ENCODE measurements at places on chromosomes 6 and 20.

GRCh38 chr6:160035693-160036330 lies 66.9 kb downstream of the IGF2R start:
- DNase-seq = no peak

GRCh38 chr6:169406034-169406433 lies 152.4 kb upstream of the THBS2 start:
- DNase-seq = no peak

DNA sequence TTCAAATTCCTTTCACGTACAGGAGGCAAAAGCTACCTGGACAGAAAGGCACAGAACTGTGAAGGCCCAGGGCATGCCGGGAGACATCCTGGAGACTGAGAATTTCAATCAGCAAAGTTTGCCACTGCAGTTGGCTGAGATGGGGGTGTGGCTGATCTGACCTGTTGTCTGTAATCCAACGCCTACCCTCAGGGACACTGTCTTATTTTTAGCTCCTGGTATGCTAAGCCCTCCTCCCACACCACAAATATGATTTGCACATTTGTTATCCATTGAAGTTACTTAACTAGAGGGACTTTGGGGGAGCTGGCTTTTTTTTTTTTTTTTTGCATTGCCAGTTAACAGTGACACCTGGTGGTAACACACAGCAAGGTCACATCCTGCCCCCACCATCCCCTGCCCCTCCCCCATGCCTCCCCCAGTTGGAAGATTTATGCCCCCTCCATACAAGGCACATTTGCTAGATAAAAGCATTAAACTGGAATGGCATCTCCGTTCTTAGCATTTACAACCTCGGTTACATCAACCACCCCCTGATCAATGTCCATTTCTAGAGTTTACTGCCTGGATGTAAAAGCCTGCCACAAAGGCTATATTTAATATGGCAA lies 40.4 kb downstream of the TTI1 start:
- no peak for DNase-seq

DNA sequence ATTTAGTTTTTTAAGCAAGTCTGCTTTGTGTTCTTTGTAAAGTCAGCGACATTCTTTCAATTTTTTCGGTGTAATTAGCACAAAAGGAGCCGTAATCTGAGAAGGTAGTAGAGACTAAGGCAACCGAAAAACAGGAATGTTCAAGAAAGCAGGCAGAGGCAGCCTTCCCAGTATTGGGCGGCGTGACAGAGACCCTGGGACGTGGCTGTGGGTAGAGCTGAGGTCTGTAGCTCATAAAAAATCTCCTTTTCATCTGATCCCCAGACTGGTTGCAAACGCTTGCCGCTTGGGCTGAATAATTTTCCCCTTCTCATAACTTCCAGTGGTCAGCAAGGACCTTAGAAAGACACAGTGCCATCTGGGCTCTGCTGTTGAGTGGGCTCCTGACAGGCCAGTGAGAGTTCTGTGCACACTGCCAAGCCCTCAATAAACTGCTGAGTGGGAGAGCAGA lies 30.8 kb downstream of the GNAS start:
- DNase-seq = no peak

- DNase-seq = no peak
Measured at GRCh38 chr20:12354725-12355124, 437.0 kb downstream of the BTBD3 start.

- no peak for DNase-seq
Measured at GRCh38 chr20:22383156-22383555, 201.2 kb downstream of the FOXA2 start.

- no peak for DNase-seq
Measured at GRCh38 chr6:150928882-150929281, 63.4 kb downstream of the MTHFD1L start.

DNA sequence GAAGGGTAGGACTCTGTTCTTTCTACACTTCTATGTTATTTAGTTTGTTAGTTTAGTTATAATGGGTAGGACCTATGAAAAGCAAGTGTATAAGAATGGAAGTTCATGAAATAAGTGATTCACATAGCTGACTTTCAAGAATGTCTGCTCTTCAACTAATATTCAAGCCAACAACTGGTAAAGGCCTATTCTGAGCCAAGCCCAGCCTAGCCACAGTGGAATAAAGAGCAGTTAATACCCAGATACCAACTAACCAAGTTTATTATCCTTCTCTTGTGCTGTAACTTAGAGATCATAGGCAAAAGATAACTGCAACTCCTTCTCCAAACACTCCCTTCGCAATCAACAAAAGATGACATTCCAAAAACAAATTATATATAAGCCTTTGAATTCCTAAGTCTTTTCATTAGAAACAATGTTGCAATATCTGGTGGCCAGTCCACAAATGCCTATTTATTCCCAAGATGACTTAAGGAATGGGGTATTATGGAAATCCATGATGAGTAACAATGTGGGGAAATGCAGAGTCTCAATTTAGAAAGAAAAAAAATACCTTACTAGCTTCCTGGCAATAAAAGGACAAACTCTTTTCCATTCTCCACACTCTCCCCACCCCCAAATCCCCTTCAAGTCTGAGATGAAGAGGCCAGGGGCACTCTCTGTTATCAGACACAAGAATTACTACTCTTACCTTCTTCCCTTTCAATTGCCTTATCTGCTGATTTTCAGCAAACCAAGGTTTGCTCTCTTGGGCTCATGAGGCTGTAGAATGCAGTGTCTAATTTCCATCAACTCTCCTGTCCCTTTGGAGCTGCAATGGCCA lies 27.4 kb downstream of the BTBD9 start:
- no peak for DNase-seq

- no peak for DNase-seq
Measured at GRCh38 chr6:23704479-23705052, 421.4 kb upstream of the NRSN1 start.

DNA sequence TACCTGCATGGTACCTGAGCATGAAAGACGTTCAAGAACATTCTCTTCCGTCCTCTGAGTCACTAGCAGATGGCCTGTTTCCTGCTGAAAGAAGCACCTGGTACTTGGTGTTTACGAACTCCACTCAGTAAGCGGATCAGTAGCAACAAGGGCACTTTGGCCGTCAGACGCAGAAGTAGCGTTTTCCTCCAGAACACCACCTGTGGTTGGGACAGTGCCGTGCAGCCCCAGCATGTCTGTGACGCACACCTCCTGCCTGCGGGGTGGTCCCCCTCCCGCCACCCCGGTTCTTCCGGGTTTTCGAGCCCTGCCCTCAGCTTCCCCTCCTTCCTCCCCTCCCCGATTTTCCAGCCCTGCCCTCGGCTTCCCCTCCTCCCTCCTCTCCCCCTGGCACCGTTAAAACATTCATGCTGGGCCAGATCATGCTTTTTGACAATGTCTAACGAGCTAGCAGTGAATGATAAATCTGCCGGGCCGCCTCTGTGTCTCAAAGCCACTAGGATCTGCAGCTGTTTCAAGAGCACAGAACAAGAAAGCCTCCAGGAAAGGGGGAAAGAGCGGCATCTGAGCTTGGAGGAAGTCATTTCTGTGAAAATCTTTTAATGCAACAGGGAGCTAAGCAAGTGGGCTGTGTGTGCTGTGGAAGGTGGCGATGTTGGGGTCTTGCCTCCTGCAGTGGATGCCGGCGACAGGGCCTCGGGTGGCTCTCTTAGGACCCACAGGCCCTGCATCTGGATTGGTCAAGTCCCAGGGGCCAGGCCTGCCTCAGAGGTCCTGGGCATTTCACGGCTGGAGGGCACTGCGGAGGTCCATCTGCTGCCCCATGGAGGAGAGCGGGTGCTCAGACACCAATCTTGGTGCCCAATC lies 207.9 kb downstream of the ERMARD start:
- no peak for DNase-seq

- DNase-seq = no peak
Measured at GRCh38 chr6:50762798-50763197, 49.5 kb downstream of the TFAP2D start.

DNA sequence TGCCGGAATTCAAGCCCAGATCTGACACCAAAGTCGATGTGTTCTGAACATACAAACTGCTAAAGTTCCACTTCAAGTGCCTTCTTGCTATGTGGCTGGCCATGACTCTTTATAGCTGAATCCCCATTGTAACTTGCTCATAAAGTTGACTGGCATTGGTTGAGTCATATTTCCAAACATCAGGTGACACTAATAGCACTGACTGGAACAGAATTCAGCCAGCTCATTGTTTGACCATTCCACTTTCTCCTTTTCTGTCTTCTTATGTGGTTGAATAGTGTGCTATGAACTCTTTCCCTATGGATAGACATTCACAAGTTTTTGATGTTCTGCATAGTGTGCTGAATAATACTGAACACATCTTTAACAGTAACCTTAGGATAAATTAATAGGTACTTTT lies 266.2 kb upstream of the ZFP64 start:
- no peak for DNase-seq

- no peak for DNase-seq
Measured at GRCh38 chr6:128491610-128492206, 28.7 kb downstream of the PTPRK start.

DNA sequence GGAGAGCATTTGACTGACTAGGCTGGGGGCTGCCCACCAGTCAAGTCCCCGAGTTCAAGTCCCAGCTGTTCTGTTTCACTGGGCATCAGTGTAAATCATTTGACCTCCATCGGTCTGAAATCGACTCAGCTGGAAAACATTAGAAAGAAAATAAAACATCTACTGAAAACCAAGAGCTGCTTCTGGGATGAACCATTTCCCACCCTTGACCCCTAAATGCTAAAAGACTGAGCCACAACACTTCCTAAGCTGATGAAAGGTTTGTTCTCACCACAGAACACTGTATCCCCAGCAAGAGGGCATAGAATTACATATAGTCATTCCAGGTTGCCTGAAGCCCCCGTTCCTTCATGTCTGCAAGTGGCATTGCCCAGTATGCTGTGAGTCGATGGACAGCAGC lies 237.0 kb upstream of the TAB2 start:
- no peak for DNase-seq

DNA sequence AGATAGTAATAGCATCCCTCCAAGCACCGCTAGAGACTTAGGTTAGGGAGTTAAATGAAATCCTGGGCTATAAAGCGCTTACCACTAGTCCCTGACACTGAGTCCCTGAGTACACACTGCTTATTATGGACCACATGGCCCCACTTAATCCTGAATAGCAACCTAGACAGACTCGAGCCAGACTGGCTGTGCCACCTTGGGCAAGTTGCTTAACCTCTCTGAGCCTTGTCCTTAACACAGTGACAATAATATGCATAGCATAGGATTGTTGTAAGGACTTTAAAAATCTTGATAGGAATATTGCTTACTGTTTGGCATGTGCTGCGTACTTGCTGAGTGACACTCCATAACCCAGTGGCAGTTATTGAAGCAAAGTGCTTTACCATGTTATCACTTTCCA lies 125.6 kb upstream of the SASH1 start:
- no peak for DNase-seq

DNA sequence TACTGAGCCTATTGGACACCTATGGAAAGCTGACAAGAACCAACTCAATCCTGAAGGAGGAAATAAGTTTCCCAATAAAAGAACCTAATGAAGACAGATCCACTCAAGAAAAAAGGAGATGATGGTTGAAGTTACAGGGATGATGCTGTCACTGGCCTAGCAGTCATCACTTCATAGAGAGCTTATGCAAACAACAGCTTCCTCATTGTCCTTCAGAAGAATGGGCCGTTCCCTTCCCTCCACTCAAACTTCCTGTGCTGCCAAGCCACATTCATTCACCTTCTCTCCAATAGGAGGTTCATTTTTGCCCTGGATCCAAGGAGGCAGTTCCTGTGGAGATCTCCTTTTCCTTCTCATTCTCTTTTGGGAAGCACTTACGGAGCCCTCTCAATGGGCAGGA lies 13.8 kb upstream of the PM20D2 start:
- no peak for DNase-seq

GRCh38 chr20:61929561-61929960 lies 136.1 kb downstream of the TAF4 start:
- DNase-seq = no peak

- DNase-seq = no peak
Measured at GRCh38 chr6:142478117-142478516, 176.3 kb downstream of the ADGRG6 start.

DNA sequence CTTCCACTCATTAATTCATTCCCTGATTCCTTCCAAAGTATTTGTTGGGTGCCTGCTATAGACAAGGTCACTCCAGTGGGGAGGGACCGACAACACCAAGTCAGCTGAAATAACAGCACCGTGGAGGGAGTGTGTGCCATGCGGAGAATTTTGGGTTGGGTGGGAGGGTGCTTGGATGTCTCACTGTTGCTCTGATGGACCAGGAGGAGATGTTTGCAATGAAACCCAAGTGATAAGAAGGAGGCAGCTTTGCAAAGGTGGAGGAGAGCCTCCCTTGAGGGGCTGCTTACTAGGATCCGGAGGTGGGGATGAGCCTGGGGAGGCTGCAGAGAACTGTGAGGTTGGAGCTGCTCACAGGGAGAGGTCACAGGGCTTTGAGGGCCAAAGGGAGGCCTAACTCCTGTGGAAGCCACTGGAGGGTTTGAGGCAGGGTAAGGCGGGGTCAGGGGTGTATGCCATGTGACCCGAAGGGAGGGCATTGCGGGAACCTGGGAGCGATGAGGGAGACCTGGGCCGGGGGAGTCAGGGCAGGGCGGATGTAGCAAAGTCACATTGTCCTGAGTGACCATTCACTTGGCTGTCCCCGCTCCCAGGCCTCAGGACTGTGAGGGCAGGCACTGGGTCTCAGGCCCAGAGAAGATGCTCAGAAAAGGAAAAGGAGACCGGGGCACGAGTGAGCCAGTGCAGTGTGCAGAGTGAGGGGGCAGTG lies 124.5 kb downstream of the PHACTR3 start:
- DNase-seq = no peak

DNA sequence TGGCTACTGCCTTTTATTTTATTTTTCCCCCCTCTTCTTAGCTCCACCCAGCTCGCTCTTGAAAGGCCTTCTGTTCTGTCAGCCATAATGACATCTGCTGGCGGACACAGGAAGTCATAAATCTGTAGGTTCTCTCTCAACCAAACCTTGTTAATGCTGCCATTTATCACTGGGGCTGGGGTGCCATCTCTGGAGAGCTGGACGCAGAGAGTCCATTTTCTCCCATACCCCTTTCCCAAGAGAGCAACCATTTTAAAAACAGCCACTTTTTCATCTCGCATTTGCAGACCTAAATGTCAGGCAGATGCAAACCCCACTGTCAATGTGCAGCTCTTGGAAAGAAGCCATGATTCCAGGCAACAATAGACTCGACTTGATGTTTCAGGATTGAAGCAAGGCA lies 13.0 kb upstream of the TSHZ2 start:
- DNase-seq = no peak

DNA sequence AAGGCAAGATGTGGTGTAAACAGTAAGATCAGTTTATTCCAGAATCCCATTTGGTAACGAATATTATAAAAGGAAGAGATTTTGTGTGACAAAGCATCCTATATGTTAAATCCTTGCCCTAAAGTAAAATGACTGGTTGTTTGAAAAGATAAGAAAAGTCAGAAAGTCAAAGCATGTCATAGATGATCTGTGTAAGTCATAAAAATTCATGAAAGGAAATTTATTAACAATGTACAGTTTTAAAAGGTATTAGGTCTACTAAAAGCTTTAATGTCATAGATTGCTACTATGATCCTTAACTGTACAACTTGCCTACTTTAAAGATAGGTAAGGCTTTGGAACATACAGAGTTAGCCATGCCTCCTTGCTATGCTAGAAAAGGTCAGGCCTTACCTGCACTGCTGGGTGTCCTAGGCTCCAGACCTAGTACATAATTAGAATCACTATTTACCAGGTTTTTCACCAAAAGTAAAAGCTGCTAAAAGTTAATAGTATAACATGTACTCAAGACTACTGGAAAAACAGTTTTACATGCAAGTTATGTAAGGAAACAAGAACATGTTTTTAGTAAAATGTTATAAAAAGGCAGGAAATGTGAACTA lies 1090.1 kb upstream of the ADGRB3 start:
- DNase-seq = no peak

GRCh38 chr6:119446115-119446554 lies 96.6 kb upstream of the MAN1A1 start:
- DNase-seq = no peak

GRCh38 chr6:114033606-114034005 lies 62.7 kb upstream of the HDAC2 start:
- DNase-seq = no peak
